ENCODE measurements at places on chromosomes 2 and 18. TPM values are rescaled to one million over a fixed set of nuclear protein-coding genes. Genes with fewer than 3 reads are reported as not detected.
A peak's percentile ranks its signal among the peaks of the same experiment; 100 is the strongest.

GRCh38 chr2:170670651-170671050, 44.5 kb upstream of the SP5 start:
- DNase-seq: no peak

GRCh38 chr2:176398243-176399073, 129.2 kb downstream of the MTX2 start:
- no peak for DNase-seq

- DNase-seq: no peak
Measured at GRCh38 chr18:63164396-63164795, 155.2 kb downstream of the BCL2 start.

- DNase-seq: no peak
Measured at GRCh38 chr2:11698009-11698922, 28.3 kb upstream of the NTSR2 start.

DNA sequence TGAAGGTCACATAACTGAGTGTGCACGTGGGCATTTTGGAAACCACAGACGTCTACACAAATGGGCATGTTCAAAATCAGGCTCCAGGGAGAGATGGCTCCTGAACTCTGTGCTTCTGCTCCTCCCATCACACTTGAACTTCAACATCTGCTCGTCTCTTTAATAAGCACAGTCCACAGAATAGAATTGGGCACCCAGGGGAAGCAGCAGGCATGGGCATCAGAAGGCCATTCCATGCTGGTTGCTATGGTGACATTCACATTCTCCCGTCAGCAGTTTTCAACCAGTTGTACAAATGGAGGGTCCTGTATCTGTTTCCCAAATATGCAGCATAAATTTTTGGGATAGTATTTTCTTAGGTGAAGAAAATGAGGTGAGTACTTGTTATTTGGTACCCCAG, 183.7 kb upstream of the COPS8 start:
- DNase-seq: no peak

The CCL20 gene
- not detected for total RNA-seq

GRCh38 chr2:64697297-64698176, 43.8 kb upstream of the SERTAD2 start:
- DNase-seq: no peak

DNA sequence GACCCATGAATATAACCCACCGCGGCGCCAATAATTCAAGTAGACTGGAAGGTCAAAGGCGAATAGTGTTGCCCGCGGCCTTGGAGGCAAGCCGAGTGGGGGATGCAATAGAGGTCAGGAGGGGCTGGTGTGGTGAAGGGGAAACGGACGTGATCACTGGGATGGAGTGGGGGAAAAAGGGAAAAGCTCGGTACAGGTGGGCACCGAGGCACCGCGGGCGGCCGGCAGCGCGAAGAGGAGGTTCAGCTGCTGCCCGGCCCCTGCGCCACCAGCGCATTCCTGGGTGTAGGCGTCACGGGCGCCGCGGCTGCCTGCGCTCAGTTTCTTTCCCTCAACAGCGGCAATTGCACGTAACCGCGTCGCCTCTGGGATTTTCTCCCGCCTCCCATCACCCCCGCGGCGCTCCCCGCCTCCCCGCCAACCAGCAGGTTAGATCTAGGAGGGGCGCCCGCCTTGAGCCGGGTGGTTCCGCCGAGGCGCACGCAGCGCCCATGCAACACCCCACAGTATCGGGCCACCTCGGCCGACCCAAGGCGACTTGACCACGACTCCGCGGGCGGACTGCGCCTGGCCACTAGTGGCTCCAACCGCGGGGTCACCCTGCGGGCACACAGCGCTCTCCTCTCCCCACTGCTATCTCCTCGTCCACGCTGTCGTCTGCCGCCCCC, 1.5 kb downstream of the RND3 start:
- DNase-seq: peak; percentile 51

The SNTG2 gene
- total RNA-seq: 0.36 TPM

DNA sequence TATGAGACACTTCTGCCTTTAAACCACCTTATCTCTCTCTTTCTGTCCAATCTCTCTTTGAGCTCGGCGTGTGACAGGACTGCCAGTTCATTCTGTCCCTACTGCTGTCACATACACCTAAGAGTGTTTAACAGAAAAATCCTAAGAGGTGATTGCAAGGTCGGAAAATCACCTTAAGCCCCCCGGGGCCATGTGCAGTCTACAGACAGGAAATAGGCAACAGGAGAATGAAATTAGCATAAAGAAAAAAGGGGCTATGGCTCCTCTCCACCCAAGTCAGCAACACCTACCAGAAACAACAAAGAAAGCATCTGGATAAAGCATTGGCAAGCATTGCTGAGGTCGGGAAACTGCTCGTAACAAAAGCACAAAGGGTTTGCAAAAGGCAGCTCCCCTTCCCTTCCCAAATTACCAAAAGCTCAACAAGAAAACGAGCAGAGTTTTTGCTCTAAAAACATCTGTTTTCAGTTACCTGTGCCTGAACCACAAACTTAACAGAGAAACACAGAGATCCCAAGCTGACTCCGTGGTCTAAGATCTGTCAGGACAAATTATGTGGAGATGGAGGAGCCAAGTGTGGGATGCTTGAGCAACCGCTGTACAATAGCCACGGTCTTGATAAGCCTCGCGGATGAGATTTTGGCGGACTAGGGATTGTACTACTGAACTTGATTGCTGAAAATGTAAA, 30.4 kb downstream of the ANKRD44 start:
- no peak for DNase-seq

The SERPINB10 gene
- total RNA-seq: not detected
